Posterior vena cava (tissue), 2 donors: ENCODE measurements at places on chromosomes 7 and 10.
A peak's percentile ranks its signal among the peaks of the same experiment; 100 is the strongest.

GRCh38 chr10:8052341-8052955 lies 2.0 kb upstream of the GATA3 start:
- DNase-seq: peak; percentile 64

DNA sequence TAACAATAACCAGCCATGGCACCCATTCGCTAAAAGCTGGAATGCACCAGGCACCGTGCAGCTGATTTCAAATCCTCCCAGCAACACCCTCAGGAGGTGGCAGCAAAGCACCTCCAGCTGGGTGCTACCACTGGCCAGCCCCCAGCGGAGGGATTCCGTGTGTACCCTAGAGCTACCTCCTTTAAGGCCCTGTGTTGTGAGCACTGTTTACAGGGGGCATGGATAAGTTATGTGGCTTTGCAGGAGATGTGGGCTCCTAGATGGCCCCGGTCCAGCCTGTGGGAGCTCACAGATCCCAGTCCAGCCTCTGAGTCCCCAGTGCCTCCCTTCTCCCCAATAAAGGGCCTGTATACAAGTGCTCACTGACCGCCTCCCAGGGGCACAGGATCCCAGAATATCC lies 27.1 kb downstream of the TNRC18 start:
- no peak for DNase-seq

DNA sequence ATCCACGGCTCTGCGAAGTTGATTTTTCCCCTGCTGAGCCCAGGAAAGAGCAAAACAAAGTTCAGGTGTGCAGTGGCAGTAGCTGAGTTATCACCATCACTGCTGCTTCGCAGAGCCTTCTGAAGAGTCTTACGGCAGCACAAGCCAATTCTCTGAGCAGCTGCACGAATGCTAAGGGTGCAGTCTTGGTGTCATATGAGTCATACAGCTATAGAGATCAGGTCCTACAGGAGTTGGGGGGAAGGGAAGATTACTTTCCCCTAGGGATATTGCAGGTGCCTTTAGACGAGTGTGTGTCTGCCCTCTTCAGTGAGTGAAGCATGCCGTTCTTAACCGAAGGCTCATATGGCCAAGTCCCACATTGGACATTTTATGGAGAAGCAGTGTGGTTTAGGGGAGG lies 227.8 kb downstream of the CELF2 start:
- DNase-seq: no peak

- DNase-seq: no peak
Observed at GRCh38 chr10:97830064-97830463, 19.6 kb upstream of the GOLGA7B start.

DNA sequence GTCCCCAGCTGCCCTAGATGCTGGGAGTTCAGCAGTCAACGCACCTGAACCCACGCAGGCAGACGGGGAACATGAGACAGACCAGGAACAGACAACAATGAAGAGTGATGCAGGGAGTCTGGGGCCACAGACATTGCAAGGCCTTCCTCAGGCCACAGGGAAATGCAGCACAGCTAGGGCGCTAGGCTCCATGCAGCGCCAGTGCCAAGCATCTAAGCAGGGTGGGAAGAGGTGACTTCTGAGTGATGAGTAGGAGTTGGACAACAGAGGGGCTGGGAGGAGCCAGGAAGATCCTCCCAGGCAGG lies 7.7 kb upstream of the RET start:
- DNase-seq: no peak

DNA sequence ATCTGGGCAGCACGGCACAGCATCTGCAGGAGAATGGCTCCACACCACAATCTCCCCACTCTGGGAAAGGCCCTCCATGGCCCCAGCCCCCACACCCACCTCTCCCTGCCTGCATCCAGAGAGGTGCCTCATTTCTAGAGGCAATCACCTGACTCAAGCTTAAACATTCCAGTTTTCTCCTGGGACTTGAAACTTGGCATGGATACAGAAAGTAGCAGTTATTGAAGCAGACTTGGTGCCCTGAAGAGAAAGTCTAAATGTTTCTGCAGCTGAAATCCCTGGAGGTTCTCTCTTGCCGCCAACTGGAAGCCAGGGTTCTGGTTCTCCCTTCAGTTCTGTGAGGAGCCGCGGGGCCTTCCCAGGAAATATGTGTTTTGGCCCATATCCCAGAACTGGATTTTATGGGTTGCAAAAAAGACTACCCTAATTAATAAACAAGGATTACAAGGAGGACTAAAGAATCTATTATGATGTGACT lies 122.8 kb downstream of the SKIDA1 start:
- DNase-seq: no peak

GRCh38 chr10:110304394-110304779 lies 333 bp downstream of the SMNDC1 start:
- no peak for DNase-seq

DNA sequence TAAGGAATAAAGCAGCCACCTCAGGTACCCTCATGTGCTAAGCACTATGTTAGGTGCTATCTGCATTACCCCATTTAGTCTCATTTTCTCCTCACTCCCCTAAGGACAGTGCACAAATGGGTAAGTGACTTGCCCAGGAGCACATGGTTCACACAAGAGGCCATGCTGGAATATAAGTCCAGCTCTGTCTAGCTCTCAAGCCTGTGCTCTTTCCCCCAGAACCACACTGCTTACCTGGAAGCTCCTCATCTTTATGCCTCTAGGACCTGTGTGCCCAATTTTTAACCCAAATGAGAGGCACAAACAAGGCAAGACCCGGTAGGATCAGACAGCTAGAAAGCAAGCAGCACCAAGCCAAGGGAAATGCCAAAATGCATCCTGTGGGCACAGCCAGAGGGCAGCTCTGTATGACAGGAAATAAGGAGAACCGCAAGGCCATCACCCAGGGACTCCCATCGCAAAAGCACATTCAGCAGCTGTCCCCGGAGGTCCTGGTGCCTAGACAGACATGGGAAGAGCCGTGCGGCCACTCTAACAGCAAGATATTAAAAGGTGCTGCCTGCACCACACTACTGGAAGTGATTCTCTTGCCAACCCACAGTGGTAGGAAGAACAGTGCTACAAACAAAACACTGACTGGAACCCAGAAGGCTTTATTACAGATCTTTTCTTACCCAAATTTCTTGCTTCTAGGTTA lies 88.1 kb downstream of the GSAP start:
- DNase-seq: no peak

- peak; percentile 74 for DNase-seq
Observed at GRCh38 chr10:122637376-122637775, 62.3 kb downstream of the C10orf120 start.

DNA sequence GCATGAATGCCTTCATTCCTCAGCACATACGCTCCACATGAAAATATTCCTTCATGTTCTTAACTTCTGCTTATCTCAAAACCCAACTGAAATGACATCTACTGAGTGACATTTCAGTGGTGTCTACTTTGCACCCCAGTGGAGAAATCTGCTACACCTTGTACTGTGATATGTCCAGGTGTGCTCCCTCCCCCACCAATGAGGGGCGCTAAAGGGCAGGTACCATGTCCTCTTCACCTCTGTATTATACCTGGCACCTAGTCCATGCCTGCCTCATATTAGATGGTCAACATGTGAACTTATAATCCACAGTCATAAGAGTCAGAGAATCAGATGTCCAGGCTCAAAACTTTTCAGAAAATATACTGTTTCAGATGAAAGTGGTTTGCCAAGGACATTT lies 2.1 kb downstream of the PAXIP1 start:
- no peak for DNase-seq

GRCh38 chr7:1061180-1061579 lies 16.8 kb downstream of the GPR146 start:
- no peak for DNase-seq

DNA sequence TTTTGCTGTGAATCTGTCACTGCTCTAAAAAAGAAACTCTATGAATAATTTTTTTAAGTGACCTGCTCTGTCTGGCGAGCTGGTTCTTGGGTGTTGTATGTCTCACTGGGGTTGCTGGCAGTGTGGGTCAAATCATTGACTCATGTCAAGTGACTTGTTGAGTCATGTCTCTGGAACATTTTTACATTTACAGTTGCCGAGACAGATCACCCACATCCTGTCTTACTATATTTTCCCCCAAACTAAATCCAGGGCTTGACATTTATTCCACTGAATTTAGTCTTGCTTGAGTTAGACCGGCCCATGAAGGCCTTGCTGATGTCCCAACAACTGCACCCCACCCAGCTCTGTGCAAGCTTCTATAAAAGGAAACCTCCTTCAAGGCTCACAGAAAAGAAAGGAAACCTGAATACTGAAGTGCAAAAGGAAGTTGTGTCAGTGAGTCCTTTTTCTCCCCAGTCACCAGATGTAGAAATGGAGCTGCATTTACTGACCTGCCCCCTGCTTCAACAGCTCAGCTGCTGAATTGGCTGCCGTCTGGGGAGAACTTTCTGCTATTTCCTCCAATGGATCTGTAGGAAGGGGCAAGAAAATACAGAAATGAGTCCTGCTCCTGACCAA lies 290.3 kb downstream of the TNS3 start:
- DNase-seq: no peak

DNA sequence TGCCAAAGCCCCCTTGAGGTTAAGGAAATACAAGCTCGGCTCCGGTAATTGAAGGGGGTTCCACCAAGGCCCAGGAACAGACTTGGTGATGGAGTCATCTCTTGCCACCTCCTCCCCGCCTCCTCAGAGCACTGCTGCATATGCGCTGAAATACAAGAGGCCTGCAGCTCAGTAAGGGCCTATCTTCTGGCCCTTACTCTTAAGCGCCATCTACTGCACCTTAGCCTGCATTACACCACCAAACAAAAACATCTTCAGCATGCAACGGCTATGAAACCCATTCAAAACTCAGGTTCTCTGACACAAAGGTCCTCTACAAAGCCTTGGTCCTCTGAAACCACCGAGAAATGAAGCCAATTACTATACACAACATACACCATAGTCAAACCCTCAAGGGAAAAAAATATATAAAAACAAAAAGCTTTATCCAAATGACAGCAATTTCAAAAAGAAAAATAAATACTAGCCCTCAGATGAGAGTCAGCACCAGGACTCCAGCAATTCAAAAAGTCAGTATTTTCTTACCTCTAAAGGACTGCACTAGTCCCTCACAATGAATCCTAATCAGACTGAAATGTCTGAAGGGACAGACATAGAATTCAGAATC lies 176.8 kb upstream of the TBX20 start:
- no peak for DNase-seq

- DNase-seq: no peak
Observed at GRCh38 chr10:33804584-33804983, 470.1 kb upstream of the NRP1 start.

DNA sequence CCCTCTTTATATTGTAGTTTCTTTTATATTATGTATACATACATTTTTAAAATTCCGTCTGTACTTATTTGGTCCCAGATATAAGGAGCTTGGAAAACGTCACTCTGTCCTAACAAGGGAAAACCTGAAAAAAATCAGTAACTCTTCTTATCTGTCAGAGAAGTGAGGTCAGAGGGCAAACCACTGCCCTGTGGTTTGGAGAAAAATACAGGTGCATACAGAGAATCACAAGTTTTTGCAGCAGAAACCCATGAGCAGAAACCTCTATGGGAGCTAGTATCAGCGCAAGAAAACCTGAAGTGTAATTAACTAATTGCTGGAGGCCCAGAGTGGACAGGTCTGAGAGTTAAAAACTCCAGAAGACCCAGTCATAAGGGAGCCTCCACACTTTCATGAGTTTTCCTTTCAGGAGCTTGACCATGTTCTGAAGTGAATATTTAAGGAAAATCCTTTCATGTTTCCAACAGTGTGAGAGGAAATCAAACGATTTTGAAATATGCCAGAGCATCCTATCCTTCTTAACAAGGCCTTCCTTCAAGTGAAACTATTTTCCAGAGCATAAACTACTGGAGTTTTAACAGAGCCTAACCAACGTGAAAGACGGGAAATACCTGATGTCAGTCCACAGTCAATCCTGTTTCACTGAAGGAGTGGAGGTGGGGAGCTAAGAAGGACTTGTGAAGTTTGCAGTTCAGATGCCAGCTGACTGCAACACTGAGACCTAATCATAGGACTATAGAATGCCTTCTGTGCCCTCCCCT lies 290.8 kb upstream of the BMPER start:
- no peak for DNase-seq

DNA sequence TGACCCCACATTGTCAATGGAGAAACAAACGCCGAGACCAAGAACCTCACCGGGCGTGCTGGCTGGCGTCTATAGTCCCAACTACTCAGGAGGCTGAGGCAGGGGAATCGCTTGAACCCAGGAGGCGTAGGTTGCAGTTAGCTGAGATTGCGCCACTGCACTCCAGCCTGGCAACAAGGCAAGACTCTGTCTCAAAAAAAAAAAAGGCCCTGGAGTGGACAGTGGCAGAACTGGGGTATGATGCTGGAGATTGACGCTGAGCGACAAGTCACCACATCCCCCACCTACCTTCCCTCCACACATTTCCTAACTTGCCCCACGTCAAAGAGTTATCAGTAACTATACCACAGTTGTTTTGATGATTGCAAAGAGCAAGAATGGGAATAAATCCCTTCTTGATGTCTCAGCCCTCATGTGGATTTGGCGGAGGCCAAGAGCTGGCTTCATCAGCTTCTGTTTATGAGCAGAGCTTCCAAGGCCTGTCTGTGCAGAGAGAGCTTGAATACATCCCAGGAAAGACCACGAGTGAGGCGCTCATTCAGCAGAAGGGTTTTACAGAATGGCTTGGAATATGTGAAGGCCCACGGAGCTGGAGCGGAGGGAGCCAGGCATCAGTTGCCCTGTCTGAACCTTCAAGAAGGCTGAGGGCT lies 28.0 kb upstream of the TNS3 start:
- DNase-seq: no peak

- DNase-seq: no peak
Observed at GRCh38 chr10:76302481-76302880, 871.1 kb downstream of the LRMDA start.

GRCh38 chr10:114547514-114547913 lies 110.6 kb downstream of the ABLIM1 start:
- no peak for DNase-seq

- DNase-seq: no peak
Observed at GRCh38 chr10:50545846-50546245, 77.9 kb downstream of the SGMS1 start.

- peak; percentile 82 for DNase-seq
Observed at GRCh38 chr7:76333511-76334101, 25.2 kb downstream of the YWHAG start.

- peak; percentile 26 for DNase-seq
Observed at GRCh38 chr7:6478186-6478585, 30.4 kb upstream of the DAGLB start.

DNA sequence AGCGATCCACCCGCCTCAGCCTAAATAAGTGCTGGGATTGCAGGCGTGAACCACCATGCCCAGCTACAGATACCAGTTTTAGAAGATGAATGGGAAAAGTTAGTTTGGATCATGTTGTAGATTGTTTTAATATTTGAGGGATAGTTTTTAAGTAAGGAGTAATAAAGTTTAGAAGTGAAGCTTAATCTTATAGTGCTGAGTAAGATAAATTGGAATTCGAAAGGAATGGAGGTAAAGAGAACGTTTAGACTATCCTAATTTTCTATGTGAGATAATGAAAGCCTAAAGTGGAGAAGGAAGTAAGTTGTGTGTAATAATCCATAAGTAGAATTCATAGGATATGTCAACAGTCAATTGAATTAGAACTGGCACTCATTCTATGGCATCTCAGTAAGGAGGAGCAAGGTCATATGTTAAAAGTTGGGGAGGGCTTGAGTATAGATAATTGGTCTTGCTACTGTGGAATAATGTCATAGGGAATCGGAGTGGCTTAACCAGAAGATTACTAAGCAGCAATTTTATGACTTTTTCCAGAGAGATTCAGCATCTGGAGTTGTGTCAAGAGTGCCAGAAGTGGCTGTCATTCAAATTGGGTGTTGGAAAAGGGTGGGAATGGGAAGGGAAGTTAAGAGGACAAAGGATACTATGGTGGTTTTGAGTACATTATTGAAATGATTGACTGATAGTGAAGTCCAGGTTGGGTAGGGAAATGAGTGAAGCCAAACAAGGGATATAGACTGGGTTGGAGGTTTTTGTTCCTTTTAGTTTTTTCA lies 12.1 kb downstream of the TAX1BP1 start:
- DNase-seq: no peak
